Karpas-422 (cell line): ENCODE measurements at places on chromosomes 12 and 14. TPM values are rescaled to one million over a fixed set of nuclear protein-coding genes. Genes with fewer than 3 reads are reported as not detected.

- H3K27me3 ChIP-seq, result no peaks in the 10 kb centered on the region
- H3K4me3 ChIP-seq, result no peak overlapping the region
- H3K27ac ChIP-seq, result no peak overlapping the region
Measured at GRCh38 chr14:53855127-53855526, 101.5 kb downstream of the BMP4 start.

GRCh38 chr12:38501481-38501880 is 184.9 kb downstream of the ALG10B start:
- H3K36me3 ChIP-seq, result no peaks in the 10 kb centered on the region
- no peak overlapping the region for H3K27ac ChIP-seq
- no peaks in the 10 kb centered on the region for H3K27me3 ChIP-seq
- no peaks in the 10 kb centered on the region for H3K4me1 ChIP-seq

DNA sequence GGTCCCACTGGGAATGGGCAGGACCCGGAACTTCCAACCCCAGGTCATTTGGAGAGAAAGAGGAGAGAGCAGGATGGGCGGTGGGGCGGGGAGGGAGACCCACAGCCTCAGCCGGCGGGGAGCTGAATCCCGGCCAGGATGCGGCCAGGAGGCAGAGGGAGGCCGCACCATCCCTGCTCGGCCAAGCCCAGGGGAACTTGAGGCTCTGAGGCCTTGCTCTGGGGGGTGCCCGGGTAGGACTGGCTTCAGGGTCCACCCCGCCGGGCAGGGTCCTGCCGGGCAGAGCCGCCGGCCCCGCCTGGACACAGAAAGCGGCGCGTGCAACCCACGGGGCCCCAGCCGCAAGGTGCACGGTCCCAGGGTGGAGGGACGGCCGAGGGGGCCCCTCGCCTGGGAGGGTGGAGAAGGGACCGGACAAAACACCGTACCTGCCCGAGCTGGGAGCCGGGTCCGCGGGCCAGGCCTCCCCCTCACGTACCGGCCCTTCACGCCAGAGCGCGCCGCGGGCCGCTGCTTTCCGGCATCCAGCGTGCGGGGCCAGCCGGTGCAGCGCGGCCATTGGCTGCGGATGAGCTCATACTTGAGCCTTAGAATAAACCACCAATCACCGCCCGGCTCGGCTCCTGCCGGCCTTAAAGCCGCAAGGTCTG is at the start of gene RPS6KL1:
Gene RPS6KL1 (minus strand): TSS at position 509 of the 650 bp plus-strand sequence. CDS start 1,719 bp downstream, outside the sequence.
- peak; percentile 92 for DNase-seq
- peak within 1 kb of the TSS; percentile 65 for H3K27ac ChIP-seq
- peaks cover 23% of the 10 kb centered on the region for H3K4me1 ChIP-seq
- H3K4me3 ChIP-seq, result peak within 1 kb of the TSS; percentile 72

Gene WASHC3
- 70.5 and 75.1 TPM in 2 replicates for total RNA-seq

Gene ESPL1
- total RNA-seq, result 9.4 and 22.8 TPM in 2 replicates

- no peak for DNase-seq
- H3K36me3 ChIP-seq, result peaks cover 36% of the 10 kb centered on the region
- no peaks in the 10 kb centered on the region for H3K4me1 ChIP-seq
- no peak overlapping the region for H3K4me3 ChIP-seq
- H3K27me3 ChIP-seq, result no peaks in the 10 kb centered on the region
Measured at GRCh38 chr12:26666286-26666685, 166.7 kb downstream of the ITPR2 start.

DNA sequence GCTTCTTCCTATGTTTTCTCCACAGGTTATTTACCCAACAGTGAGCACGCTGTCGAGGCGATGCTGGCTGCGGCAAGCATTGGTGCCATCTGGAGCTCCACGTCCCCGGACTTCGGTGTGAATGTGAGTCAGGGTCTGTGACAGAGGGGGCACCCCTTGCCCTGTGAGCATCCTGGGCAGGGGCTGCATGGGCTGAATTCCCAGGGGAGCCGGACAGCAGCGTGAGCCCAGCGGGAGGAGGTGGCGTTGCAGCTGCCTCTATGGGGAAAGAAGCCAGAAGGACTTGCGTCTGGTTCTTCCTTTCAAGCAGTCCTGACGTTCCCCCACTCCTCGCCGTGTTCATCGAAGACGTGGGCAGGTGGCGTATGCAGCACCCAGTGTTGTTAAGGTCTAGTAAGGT is 26.2 kb downstream of the AACS start:
- H3K27me3 ChIP-seq, result no peaks in the 10 kb centered on the region
- no peak overlapping the region for H3K4me3 ChIP-seq
- H3K36me3 ChIP-seq, result no peaks in the 10 kb centered on the region
- H3K4me1 ChIP-seq, result no peaks in the 10 kb centered on the region
- DNase-seq, result no peak
- no peak overlapping the region for H3K27ac ChIP-seq

Gene NTS
- total RNA-seq, result not detected in 2 replicates

DNA sequence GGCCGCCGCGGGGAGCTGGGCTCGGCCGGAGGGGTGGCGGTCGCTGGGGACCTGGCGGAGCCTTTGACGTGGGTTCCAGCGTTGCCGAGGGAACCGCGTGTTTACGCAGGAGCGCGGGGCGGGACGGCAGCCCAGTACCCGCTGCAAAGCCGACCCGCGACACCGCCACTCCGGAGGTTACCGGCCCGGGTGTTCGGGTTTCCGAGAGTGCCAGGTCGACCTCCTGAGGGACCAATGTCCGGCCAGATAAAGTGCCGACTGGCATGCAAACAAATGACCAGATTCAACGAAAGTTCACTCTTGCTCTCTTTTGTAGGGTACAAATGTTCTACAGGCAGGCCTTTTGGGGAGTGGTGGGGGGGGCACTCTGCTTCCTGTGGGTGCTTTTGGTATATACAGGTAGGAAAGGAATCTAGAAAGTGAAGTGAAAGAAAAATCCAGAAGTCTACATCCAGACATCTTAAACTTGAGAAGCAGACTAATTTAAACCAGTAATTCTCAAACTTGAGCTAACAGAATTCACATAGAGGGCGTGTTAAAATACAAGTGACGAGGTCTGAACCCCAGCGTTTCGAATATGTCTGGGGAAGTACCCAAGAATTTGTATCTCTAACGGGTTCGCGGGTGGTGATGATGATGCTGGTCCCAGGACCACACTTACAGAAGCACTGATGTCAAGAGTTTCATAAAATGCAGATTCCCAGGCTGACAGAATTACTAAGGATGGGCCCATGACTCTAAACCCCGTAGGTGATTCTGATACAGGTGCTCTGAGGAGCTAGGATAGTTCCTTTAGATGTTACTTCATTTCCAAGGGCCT is at the start of gene GPR135:
Gene GPR135 (minus strand): TSS at position 65 of the 820 bp plus-strand sequence. CDS start 154 bp downstream, outside the sequence.
- peak; percentile 86 for DNase-seq
- H3K27me3 ChIP-seq, result no peaks in the 10 kb centered on the region
- peaks cover 26% of the 10 kb centered on the region; the same call in 1 of the 2 replicates for H3K36me3 ChIP-seq
- peaks cover 21% of the 10 kb centered on the region for H3K4me1 ChIP-seq
- H3K4me3 ChIP-seq, result peak within 1 kb of the TSS; percentile 81

GRCh38 chr14:76832503-76832988 is 6.3 kb downstream of the LRRC74A start:
- H3K4me1 ChIP-seq, result no peaks in the 10 kb centered on the region
- no peak overlapping the region for H3K4me3 ChIP-seq
- H3K27ac ChIP-seq, result no peak overlapping the region
- no peaks in the 10 kb centered on the region for H3K36me3 ChIP-seq

Gene KIF26A
- total RNA-seq, result not detected in 2 replicates

GRCh38 chr12:1044199-1044598 is 53.2 kb downstream of the ERC1 start:
- H3K36me3 ChIP-seq, result no peaks in the 10 kb centered on the region
- no peak overlapping the region for H3K27ac ChIP-seq
- no peak for DNase-seq
- H3K27me3 ChIP-seq, result no peaks in the 10 kb centered on the region

Gene CLEC2A
- not detected in 2 replicates for total RNA-seq

- no peak within 1 kb of the TSS for H3K27ac ChIP-seq
- no peaks in the 10 kb centered on the region for H3K27me3 ChIP-seq
- no peaks in the 10 kb centered on the region for H3K36me3 ChIP-seq
- DNase-seq, result no peak
- H3K4me3 ChIP-seq, result no peak within 1 kb of the TSS
- H3K4me1 ChIP-seq, result no peaks in the 10 kb centered on the region
Measured at GRCh38 chr12:10098791-10099190, at the start of gene CLEC1A. CLEC1A (minus strand) TSS chr12:10098985; CDS start chr12:10098922, 63 bp downstream.

GRCh38 chr12:132490422-132491137 is 629 bp downstream of the FBRSL1 start:
- no peak overlapping the region for H3K27ac ChIP-seq
- H3K4me1 ChIP-seq, result peaks cover 22% of the 10 kb centered on the region
- DNase-seq, result peak; percentile 49
- H3K27me3 ChIP-seq, result no peaks in the 10 kb centered on the region
- peak overlapping the region; percentile 75 for H3K4me3 ChIP-seq

- peaks cover 4% of the 10 kb centered on the region for H3K4me1 ChIP-seq
- H3K36me3 ChIP-seq, result no peaks in the 10 kb centered on the region
- no peaks in the 10 kb centered on the region for H3K27me3 ChIP-seq
- peak; percentile 89 for DNase-seq
- no peak overlapping the region for H3K27ac ChIP-seq
- H3K4me3 ChIP-seq, result no peak overlapping the region
Measured at GRCh38 chr14:95609398-95609990, 74.6 kb downstream of the GLRX5 start.

GRCh38 chr12:2052826-2053678 is at the start of gene CACNA1C:
CACNA1C (plus strand) TSS chr12:2052987; CDS start chr12:2053563, 576 bp downstream.
- H3K27me3 ChIP-seq, result no peaks in the 10 kb centered on the region
- peaks cover 10% of the 10 kb centered on the region for H3K4me1 ChIP-seq
- DNase-seq, result no peak
- H3K4me3 ChIP-seq, result no peak within 1 kb of the TSS

DNA sequence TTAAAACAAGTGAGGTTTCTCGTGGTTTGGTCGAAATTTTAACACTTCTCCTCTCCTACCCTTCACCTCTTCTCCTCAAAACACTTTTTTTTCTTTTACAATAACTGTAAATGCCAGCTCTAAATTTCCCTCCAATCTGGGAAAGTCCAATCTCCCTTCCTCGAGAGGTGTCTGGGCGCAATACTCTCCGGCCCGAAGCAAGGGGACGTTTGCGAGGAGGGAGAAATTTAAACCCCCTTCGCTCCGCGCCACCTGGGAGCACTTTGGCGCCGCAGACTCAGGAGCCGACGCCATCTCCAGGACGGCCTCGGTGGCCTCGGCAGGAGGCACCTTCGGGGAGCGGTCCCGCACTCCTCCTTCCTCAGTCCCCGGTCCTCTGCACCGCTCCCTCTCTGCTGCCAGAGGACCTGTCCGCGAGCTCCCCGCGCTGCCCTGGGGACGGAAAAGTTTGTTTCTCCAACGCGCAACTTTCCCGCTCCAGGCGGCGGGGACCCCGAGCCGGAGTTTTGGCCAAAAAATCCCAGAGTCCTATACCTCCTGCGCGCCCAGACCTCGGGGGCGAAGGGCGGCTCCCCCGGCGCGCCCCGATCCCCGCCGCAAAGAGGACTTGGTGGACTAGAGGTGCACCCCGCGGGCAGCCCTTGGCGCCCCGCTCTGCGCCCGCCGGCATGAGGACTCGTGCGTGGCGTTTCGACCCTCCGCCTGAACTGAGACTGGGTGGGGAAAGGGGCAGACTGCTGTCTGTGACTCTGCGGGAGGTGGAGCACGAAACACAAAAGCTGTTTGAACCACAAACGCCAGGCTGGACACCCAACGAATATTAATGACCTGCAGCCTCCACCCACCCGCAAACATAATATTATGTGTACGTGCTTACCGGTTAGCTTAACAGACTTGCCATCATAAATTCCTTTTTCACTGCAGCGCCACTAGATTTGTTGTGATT is 95.2 kb upstream of the HMGA2 start:
- no peaks in the 10 kb centered on the region for H3K4me1 ChIP-seq
- H3K27ac ChIP-seq, result no peak overlapping the region
- H3K4me3 ChIP-seq, result no peak overlapping the region
- no peaks in the 10 kb centered on the region for H3K36me3 ChIP-seq
- DNase-seq, result no peak

Gene ANKRD33
- not detected in 2 replicates for total RNA-seq

Gene ZDHHC22
- not detected in 2 replicates for total RNA-seq

Gene GZMB
- total RNA-seq, result not detected in 2 replicates

- 0 out of 2 replicates have a peak, but pooled peaks cover 5% of the 10 kb centered on the region for H3K27me3 ChIP-seq
- DNase-seq, result no peak
- H3K36me3 ChIP-seq, result no peaks in the 10 kb centered on the region
Measured at GRCh38 chr12:94620621-94621020, 29.7 kb downstream of the TMCC3 start.

DNA sequence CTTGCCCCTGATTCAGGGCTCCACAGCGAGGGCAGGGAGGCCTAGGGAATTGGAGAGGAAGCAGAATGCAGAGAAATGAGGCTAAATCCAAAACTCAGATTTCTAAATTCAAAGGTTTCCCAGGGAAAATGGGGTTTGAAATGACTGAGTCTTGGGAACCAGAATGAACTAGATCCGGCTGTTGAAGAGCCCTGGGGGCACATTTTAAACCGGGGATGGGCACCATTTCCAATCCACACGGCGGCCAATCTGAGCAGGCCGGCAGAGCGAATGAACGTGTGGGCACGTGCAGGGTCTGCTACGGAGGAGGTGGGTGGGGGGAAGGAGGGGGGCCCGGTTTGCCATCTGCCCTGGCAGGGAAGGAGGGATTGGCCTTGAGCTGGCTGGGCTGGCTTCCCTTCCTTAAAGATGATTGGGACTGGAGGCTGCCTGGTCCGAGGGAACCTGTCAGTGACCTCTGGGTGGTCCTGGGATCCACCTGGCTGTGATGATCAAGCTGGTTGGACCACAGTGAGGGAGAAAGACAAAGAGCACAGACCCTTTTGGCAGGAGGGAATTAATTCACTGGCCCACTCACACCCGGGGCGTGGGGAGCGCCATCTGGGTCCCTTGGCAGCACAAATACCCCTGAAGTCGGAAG is 161.0 kb downstream of the RBM19 start:
- no peaks in the 10 kb centered on the region for H3K36me3 ChIP-seq
- H3K27me3 ChIP-seq, result no peaks in the 10 kb centered on the region
- no peak for DNase-seq
- no peak overlapping the region for H3K4me3 ChIP-seq

- H3K4me1 ChIP-seq, result peaks cover 30% of the 10 kb centered on the region
- DNase-seq, result peak; percentile 55
- H3K36me3 ChIP-seq, result no peaks in the 10 kb centered on the region
Measured at GRCh38 chr12:122834104-122834920, 945 bp upstream of the HIP1R start.

DNA sequence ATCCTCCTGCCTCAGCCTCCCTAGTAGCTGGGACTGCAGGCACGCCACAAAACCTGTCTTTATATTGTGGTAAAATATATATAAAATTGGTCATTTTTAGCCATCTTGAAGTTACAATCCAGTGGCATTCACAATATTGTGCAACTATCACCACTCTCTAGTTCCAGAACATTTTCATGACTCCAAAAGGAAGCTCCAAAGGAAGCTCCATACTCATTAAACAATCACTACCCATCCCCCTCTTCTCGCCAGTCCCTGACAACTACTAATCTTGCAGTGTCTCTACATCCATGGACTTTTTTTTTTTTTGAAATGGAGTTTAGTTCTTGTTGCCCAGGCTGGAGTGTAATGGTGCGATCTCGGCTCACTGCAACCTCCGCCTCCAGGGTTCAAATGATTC is 3.1 kb downstream of the GCH1 start:
- H3K4me3 ChIP-seq, result 0 out of 2 replicates have a peak overlapping the region, but pooled peaks have one; percentile 4
- H3K27ac ChIP-seq, result peak overlapping the region; percentile 35
- no peak for DNase-seq
